ENCODE measurements at places on chromosomes 4 and X.

DNA sequence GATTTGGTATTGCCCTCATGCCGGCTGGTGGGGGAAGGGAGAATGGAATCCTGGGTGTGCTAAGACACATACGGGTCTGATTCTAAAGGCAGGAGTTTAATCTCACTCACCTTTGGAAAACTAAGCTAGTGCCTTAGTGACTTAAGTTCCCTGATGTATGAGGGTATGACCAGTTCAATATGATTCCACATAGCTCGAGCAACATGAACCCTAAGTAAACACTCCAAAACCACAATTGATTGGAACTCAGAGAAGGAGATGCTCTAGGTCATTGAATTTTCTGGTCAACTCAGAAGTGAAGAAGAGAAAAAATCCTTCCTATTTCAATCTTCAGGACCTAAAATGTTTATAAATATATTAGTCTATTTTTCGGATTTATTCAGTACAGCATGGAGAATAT is 420.1 kb upstream of the INTU start:
- DNase-seq, result no peak

DNA sequence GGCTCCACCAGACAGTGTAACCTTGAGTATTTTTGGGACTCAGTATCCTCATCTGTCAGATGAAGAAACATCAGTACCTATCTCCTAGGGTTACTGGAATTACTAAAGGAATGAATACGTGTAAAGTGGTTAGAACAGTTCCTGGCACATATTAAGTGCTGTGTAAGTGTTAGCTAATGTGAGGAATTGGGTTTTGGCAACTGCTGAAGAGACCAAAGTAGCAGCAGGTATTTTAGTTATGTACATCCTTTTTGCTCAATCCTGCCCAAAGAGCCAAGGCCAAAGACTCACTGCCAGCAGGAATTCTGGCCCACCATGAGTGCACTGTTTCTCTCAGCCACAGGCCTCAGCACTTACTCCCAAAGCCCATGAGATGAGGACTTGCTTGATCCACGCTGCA is 16.7 kb upstream of the MCF2 start:
- no peak for DNase-seq

DNA sequence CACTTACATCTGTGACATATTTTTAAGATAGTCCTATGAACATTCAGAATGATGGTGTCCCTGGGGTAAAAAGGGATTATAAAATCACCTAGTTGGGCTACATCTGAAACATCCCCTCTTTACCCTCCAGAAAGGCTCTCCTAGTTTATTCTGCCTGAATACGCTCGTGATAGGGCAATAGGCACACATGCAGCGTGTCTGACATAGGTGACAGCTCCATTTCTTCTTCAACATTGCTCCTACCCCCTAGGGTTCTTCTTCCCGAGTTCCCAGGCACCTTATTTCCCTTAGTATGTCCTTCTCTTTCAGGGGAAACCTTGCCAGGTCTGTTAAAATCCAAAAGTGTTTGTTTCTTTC is 27.1 kb upstream of the CFAP299 start:
- DNase-seq, result no peak

DNA sequence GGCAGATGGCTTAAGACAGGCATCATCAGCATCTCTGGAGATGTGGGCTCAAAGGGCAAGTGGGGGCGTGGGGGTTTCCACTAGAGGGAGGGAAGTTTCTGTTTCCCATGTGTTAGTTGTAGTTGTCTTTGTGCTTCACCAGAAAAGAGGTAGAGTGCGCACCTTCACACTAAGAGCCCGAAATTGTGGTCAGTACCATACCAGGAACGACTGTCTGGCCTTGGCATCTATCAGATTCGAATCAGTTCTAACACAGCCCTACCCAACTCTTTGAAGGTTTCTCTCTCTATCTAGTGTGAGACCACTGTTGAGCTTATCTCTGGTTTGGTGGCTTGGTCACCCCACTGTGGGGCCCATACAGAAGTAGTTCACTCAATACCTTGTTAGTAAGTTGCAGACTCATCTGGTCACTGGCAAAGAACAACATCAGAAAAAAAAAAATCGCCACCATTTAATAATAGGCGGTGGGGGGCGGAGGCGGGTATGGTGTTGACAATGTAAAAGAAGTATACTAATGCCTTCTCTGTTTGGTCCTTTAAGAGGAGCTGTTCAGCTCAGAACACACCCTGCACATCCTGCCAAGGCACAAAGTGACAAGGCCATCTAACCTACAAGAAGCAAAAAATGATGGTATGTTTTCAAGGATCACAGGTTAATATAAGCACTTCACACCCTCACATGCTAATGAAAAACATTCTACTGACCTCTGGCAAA is 71.1 kb downstream of the NYX start:
- DNase-seq, result no peak

Measured in stimulated activated CD8-positive, alpha-beta memory T cell treated with anti-CD3 and anti-CD28 coated beads, Interleukin-4, amount 100 ng/mL, for 4 hours (primary cell).